ENCODE measurements at places on chromosomes 5 and 9.
A peak's percentile ranks its signal among the peaks of the same experiment; 100 is the strongest.

DNA sequence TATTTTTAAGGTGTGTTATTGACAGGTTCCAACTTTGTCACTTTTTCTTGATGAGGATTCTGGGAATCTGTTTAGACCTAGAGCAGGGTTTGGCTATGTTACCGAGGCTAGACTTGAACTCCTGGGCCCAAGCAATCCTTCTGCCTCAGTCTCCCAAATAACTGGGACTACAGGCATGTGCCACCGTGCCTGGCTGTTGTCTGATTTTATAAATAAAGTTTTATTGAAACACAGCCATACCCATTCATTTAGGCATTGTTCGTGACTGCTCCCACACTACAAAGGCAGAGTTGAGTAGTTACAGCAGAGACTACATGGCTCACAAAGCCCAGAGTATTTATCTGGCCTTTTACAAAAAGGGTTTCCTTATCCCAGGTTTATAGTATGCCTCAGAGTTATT is 80.5 kb upstream of the TTC23L start:
- DNase-seq: no peak

GRCh38 chr5:178474562-178475184 is 115.5 kb downstream of the COL23A1 start:
- no peak for DNase-seq

DNA sequence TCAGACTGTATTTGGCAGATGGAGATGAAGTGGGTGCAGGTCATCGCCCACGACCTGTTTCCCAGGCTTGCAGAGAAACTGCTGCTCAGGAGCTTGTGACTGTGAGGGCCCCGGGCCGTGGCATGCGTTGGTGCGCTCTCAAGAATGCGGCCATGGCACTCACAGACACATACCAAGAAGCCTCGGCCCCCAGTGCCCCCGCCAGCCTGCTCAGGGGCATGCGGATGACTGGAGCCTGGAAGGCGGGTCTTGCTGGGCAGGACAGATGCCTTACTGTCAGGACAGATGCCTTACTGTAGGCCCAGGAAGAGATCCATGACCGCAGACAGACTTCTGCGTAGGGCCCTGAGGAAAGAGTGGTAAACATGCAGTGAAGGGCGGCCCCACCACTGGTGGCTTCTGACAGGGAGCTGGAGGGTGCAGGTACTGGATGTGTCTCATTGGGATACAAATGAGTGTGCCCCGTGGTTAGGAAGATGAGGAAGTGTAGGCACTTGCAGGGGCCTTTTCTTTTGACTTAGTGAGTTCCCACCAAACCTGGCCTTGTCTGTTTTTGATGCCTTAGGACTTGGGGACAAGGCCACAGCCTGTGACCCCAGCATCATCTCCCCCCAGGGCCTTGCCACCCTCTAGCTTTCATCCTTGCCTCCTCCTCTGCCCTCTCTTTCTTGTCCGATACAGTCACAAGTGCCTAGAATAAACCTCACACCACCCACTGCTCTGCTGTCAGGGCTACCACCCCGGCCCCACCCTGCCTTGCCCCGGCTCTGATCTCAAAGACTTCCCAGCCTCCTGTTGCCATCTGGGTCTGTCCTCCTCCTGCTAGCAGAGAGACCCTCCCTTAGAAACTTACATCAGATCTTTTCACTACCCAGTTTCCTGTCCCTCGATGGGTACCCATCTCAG is 68.8 kb upstream of the ABL1 start:
- no peak for DNase-seq

- no peak for DNase-seq
These were observed 172.3 kb downstream of the GNA14 start for GRCh38 chr9:77475641-77476473.

DNA sequence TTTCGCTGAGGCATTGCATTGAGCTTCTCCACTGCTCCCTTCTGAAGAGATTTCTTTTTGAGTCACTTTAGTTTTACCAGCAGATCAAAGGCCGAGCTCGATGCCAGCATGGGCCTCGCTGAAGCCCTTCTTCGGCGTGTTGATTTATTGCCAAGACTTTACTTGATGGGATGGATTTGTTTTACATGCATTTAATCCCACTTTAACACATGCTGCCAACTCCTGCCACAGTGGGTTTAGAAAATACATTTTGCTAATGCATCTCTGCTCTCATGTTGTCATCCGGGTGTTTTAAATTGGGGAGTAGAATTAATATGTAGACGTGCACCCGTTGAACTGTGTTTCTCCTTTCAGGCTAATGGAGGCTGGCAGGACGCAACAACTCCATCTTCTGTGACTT is 218.3 kb downstream of the PBX3 start:
- no peak for DNase-seq

DNA sequence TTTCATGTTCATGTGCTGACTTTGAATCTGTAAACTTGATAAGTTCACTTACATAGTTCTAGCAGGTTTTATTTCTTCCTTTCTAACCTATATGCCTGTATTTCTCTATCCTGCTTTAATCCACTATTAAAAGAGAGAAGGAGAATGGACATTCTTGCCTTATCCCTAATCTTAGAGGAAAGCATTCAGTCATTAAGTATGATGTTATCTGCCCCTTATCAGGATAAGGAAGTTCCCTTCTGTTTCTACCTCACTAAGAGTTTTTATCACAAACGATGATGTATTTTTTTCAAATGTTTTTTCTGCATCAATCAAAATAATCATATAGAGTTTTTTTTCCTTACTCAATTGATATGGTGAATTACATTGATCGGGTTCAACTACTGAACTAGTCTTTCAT is 33.1 kb downstream of the DRD1 start:
- no peak for DNase-seq

- no peak for DNase-seq
These were observed 767.4 kb upstream of the CDH10 start for GRCh38 chr5:25412116-25412661.

DNA sequence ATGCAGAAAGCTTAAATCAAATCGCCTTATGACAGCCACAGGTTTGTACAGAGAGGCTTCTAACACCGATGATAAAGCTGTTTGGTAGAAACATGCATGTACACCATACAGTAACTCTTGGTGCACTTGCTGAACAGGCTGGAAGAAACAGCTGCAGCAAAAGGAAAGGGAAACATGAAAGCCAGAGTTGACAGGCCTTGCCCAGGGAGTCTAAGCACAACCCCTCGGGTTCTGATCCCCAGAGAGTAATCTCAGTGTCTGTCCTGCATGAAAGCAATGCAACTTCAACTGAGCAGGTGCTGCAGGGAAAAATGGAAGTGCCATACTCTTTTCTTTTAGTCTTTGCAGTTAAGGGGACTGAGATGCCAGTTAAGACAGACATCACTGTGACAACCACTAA is 419.9 kb downstream of the BNC2 start:
- no peak for DNase-seq

- no peak for DNase-seq
These were observed 822.6 kb downstream of the TLE1 start for GRCh38 chr9:80866576-80867227.

DNA sequence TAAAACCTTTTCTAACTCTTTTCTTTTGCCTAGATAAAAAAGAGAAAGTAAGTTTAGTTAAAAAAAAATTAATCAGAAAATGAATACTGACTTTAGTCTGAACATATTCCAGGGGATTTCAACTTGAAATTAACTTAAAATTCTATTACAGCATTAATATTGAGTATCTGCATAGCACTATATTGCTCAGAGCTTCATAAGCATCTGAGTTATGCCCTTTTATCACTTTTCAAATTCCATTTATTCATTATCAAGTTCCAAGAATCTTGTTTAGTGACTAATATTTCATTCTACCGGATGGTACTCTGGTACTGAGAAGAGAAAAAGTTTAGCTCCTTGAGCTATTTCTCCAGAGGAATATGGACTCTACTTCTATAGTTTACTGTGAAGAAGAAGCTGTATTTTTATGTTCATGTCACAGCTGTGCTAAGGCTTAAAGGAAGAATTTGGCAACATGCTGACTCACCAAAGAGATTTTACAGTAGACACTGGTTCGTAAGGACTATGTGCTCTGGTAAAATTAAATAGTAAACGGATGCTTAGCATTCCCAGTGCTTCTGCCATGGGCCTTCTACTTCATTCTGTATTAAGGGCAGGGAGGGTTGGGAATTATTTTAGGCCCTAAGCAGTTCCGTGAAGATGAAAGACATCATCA is 285.2 kb upstream of the SEMA6A start:
- no peak for DNase-seq

GRCh38 chr9:21689854-21690253 is 112.6 kb upstream of the MTAP start:
- no peak for DNase-seq

GRCh38 chr9:133920471-133920870 is 71.7 kb downstream of the VAV2 start:
- DNase-seq: no peak

DNA sequence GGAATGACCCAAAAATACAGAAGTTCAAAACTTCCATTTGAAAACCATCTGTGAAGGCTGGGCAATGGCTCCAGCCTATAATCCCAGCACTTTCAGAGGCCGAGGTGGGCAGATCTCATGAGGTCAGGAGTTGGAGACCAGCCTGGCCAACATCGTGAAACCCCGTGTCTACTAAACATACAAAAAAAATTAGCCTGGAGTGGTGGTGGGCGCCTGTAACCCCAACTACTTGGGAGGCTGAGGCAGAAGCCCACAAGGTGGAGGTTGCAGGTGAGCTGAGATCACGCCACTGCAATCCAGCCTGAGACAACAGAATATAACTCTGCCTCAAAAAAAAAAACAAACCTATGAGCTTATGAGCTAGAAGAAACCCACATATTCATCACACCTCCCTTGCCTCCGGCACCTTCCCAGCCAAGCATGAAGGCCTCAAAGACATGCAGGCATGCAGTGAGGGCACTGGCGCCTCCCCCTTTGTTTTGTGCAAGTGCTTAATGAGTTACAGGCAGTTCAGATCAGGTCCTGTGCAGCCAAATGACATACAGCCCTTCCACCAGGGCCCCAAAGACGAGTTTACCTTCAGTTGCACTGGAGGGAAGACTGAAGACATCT is 9.9 kb downstream of the HNRNPH1 start:
- no peak for DNase-seq

- no peak for DNase-seq
These were observed 50.2 kb upstream of the ZNF366 start for GRCh38 chr5:72557167-72558045.

GRCh38 chr5:140336388-140336787 is 10.0 kb downstream of the HBEGF start:
- no peak for DNase-seq

DNA sequence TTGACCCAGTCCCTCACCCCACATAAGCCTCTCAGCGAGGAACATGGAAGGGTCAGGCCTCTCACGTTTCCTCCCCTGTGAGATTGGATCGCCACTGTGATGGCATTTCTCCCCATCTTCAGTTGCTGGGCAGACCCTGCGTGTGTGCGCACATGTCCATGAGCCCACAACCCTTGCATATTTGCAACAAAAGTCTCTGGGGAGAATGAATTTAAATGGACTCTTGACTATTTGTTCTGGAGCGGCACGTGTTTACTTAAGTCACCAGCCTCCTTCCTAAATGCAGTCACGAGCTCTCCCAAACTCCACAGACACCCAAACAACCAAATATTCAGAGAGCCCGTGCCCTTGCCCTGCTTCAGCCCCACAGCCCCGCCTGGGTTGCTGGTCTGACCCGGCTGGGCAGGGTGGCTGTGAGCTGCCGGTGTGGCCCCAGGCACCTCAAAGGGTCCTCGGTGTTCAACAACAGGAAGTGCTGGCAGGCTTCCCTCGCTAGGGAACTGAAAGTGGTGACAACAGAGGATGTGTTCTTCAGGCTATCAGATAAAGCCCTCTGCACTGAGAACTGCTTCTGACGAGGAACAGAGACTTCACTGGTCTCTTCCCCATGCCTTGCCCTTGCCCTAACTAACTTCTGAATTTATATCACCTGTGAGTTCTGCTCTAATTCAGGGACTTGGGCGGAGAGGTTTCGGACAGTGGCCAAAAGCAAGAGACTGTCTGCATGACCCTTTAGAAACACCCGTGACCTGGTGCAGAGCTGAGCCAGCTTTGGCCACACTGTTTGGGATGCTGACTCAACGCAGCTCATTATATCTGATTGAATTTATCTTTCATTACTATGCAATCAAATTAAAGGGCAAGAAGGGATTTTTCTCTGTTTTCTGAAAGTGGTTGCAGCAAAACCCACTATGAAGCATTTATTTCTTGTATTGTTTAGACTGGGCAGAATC is 19.2 kb upstream of the CD180 start:
- DNase-seq: peak; percentile 61

DNA sequence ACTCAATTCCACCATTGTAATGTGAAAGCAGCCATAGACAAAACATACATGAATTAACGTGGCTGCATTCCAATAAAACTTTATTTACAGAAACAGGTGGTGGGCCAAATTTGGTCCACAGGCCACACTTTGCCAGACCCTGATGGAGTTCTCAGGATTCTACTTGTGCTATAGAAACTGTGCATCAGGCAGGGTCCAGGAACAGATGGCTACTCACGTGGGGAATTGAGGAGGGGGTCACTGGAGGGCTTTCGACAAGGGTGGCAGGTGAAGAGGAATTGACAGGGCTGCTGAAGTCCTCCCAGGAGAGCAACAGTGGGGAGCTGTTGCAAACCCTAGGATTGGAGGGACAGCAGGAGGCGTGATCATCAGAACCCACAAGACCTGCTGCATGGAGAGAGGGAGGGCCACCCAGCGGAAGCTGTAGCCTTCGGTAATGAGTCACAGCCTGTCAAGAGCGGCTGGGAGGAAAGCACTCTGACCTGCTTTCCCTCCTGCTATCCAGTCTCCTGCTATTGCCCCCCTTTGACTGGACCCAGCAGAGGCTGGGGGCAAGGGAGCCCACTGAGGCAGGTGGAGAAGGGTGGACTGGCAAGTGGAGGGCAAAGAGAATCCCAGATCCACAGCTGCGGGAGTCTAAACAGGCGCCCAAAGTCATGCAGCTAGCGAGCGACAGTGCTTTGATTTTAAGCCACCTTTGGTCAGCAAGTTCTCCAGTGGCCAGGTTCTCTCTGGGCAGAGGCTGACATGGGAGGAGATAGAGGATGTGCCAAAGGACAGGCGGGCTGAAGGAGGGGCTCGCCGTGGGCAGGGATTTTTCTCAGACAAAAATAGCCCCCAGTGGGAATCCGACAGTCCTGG is 138.3 kb upstream of the SMIM23 start:
- no peak for DNase-seq

GRCh38 chr5:111869681-111870080 is 112.7 kb upstream of the NREP start:
- DNase-seq: no peak

- peak; percentile 82 for DNase-seq
These were observed at the start of gene TBC1D13 for GRCh38 chr9:128786681-128787601. Gene TBC1D13 (plus strand): TSS chr9:128787253. CDS start chr9:128787354, 101 bp downstream.

GRCh38 chr9:131738293-131739132 is 1.4 kb downstream of the RAPGEF1 start:
- DNase-seq: no peak
